Activated naive CD4-positive, alpha-beta T cell treated with anti-CD3 and anti-CD28 coated beads, Interleukin-2, amount 50 U/mL, for 16 hours (primary cell): ENCODE measurements at places on chromosomes 7 and 10.
A peak's percentile ranks its signal among the peaks of the same experiment; 100 is the strongest.

- DNase-seq = no peak
These were observed 566.7 kb upstream of the NRP1 start for GRCh38 chr10:33901166-33901565.

- DNase-seq = no peak
These were observed 13.2 kb downstream of the UBE2D1 start for GRCh38 chr10:58347967-58348366.

GRCh38 chr7:379456-380138 lies 89.6 kb downstream of the FOXL3 start:
- DNase-seq = no peak

DNA sequence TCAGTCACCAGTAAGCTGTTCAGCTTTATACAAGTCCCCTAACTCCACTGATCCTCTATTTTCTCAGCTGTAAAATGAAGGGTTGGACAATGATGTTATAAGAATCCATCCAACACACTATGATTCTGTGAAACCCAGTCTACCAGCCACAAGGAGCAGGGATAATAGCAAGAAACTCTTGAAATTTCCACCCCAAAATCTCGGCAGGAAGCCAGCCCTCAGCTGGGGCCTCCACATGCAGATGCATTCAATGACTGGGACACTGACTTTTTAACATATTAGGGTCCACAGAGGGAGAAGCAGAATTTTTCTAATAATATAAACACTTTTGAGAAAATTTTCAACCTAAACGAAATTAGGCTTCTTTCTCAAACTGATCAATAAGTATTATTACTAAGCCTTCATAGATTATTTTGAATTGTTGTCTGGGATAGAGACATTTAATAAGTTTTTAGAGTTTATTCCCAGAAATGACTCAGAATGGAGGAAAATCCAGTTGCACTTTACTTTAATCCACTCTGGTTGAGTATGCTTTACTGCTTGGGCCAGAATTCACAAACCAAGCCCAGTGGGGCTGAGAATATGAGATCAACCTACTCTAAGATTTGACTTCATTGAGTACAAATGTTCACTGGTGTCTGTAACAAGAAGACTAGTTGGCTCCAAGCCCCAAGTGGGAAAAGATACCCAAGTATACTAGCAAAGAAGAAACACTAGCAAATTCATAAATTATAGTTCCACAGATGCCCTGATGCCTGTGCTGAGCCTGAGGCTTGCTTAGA lies 168.6 kb downstream of the C7orf25 start:
- DNase-seq = no peak

- DNase-seq = no peak
These were observed 227.8 kb upstream of the LRRTM3 start for GRCh38 chr10:66698069-66698468.

GRCh38 chr10:58348571-58349033 lies 13.8 kb downstream of the UBE2D1 start:
- no peak for DNase-seq

- no peak for DNase-seq
These were observed 150.0 kb upstream of the IGFBP3 start for GRCh38 chr7:46071076-46071475.

DNA sequence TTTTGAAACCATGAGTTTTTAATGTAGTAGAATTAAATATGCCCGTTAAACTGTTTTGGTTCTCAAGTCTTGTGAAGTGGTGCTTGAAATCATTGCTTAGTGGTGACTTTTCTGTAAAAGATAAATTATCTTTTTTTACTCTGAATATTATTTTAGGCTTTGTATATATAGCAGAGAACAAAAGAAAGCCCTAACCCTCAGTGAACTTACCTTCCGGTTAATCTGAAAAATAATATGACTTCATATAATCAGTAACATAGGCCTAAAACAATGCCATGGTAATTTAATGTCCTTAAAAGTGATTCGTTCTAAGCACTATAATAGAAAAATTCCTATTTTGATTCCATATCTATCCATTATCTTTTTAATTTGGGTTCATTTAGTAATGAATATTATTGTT lies 21.8 kb downstream of the AKAP9 start:
- no peak for DNase-seq

- DNase-seq = no peak
These were observed 60.0 kb downstream of the DGKB start for GRCh38 chr7:14842523-14842922.

DNA sequence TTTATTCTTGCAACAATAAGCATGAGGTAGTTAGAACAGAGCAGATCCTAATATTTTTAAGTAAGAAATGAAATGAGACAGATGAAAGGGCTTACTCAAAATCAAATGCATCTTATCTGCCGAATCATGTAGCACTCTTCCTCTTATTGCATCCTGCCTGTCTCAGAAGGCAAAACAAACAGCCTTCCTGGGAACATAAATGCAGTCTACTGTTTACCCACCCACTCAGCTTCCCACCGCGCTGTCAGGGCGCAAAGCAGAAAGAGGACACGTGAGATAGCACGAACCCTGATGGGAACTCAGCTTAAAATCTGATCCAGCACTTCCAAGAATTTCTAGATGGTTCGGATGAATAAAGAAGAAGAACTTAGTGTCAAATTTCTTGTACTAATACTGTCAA lies 114.4 kb upstream of the CDK1 start:
- no peak for DNase-seq

DNA sequence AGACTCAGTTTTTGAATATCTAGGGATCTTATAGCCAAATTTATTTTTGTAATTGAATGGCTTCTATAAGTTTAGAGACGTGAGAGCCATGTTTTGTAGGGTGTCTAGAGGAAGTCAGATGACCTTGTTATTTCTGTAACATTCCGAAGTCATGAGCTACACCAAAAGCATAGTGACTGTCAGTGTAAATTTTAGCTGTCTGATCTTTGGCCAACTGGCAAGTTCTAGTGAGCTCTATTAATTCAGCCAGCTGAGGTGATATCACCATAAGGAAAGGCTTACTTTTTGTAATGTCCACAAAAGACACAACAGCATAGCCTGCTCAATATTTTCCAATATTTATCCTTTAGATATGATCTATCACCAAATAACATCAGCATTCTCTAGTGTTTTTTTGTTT lies 9.9 kb upstream of the NT5C3A start:
- no peak for DNase-seq

DNA sequence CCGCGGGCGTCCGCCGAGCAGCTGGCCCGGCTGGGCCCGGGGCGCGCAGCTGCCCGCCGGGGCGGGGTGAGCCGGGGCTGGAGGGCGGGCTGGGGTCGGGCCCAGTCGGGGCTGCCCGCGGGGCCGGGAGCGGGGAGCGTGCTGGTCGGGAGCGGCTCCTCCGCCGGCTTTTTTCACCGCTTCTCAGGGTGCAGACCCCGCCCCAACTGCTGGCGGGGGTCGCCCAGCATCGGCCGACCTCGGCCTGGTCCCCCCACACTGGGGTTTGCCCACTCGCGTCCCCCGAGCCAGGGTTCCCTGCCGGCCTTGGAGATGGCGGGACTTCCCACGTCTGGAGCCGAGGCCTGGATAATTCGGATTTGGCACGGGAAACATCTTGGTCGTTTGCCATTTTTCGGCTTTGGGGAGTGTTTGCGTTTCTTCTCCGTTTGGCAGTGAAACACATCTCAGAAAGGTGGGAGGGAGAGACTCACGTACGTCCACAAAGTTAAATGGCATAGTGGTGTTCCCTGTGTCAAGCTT lies 432 bp downstream of the TMEM248 start:
- DNase-seq = peak; percentile 14

DNA sequence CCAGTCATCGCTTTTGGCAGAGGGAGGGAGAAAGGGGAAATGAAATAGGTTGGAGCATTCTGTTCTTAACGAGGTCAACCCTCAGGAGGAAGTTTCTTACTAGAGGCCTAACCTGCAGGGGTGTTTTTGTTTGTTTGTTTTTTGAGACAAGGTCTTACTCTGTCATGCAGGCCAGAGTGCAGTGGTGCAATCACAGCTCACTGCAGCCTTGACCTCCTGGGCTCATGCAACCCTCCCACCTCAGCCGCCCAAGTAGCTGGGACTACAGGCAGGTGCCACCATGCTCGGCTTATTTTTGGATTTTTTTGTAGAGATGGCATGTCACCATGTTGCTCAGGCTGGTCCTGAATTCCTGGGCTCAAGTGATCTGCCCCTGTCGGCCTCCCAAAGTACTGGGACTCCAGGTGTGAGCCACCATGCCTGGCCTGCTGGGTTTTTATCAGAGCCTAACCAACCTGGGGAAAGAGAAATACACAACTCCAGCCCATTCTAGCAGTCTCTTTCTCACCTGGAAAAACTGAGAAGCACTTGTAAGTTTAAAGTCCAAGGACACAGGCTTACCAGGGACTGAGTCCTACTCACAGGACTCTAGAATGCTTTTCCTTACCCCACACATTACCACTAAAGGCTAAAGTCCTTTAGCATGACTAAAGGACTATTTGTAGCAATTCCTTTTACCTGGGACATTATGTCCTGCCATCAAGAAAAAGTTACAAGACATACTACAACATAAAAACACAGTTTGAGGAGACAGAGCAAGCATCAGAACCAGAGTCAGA lies 101.0 kb upstream of the EGFR start:
- no peak for DNase-seq

DNA sequence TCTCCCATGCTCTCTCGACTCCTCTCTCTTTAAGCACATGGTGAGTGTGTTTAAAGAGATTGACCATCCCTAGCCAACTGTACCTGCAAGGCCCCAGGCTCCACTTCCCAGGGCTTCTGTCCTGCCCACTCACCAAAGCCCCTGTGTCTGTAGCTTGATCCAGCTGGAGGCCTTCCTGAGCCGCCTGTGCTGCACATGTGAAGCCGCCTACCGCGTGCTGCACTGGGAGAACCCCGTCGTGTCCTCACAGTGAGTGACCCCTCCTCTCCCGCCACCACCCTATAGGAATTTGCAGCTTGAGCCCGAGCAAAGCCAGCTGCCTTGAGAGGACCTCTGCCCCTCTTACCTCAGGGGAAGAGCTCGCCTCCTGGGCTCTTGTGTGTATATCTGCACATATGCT lies 11.2 kb downstream of the ZFYVE27 start:
- DNase-seq = no peak

- DNase-seq = no peak
These were observed 12.0 kb upstream of the CALML5 start for GRCh38 chr10:5511231-5511884.

DNA sequence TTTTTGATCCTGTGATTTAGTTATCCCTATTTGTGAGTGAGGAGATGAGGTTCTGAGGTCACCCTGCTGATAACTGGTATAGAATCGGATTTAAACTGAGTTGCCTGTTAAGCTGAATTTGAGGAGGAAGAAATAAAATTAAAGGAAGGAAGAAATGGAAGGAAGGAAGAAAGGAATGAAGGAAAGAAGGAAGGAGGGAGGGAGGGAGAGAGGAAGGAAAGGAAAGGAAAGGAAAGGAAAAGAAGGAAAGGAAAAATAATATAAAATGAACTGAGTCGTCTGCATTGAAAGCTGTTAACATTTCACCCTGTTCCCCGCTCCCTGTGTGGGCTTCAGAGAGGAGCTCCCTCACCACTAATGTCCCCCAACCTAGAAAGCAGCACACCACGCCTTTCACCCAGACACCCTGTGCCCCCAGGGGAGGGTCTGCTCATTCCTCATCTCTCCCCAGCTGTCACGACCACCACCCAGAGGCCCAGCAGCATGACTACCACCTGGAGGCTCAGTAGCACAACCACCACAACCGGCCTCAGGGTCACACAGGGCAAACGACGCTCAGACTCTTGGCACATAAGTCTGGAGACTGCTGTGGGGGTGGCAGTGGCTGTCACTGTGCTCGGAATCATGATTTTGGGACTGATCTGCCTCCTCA lies 16.3 kb downstream of the PILRA start:
- no peak for DNase-seq

GRCh38 chr10:52100011-52100547 lies 214.0 kb upstream of the DKK1 start:
- DNase-seq = no peak

GRCh38 chr7:120993553-120994191 lies 5.2 kb downstream of the CPED1 start:
- no peak for DNase-seq

- DNase-seq = no peak
These were observed 620.4 kb downstream of the GALNT17 start for GRCh38 chr7:71752171-71752935.

GRCh38 chr10:43199684-43200537 lies 61.7 kb downstream of the CSGALNACT2 start:
- DNase-seq = no peak

DNA sequence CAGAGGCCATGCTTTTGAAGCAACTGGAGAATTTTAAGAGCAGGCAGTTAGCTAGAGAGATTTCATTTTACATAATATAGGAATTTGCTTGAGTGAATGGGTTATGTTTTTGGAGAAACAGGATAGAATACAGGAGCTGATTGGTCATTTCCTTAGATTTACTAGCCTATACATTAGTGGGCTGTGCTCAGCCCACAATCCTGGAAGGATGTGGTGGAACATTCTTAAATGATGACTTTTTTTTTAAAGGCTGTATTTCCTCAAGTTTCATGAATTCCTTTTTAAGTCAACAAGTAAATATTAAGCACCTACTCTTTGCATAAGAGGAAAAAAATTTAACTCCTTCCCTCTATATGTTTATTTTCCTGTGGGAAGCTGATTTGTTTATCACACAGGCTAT lies 314.4 kb upstream of the BMPER start:
- no peak for DNase-seq

- DNase-seq = no peak
These were observed 107.2 kb upstream of the LYZL2 start for GRCh38 chr10:30736685-30737232.

GRCh38 chr7:27098578-27099451 lies 3.0 kb upstream of the HOXA1 start:
- no peak for DNase-seq

- no peak for DNase-seq
These were observed 36.6 kb downstream of the ERCC6 start for GRCh38 chr10:49502358-49502757.

GRCh38 chr7:24478137-24478655 lies 95.1 kb upstream of the PALS2 start:
- no peak for DNase-seq

DNA sequence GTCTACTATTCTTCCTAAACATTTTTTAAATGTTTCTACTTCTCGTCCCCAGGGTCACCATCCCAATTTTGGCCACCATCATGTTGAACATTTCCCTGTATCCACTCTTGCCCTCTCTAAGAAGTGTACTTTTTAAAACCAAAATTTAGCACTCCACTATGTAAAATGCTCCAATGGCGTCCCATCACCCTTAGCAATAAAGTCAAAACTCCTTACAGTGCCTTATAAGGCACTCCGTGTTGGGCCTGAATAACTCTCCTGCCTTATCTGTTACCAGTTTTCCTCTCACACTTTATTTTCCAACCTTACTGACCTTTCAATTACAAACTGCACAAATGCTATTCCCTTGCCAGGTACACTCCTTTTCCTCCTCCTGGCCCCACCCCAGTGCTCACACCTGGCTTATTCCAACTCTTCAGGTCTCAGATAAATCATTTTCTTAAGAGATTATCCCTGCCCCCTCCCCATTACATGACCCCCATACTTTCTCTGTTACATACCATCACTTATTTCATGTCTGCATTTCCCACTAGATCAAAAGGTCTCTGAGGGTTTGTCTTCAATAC lies 1.3 kb downstream of the TMEM168 start:
- DNase-seq = no peak

DNA sequence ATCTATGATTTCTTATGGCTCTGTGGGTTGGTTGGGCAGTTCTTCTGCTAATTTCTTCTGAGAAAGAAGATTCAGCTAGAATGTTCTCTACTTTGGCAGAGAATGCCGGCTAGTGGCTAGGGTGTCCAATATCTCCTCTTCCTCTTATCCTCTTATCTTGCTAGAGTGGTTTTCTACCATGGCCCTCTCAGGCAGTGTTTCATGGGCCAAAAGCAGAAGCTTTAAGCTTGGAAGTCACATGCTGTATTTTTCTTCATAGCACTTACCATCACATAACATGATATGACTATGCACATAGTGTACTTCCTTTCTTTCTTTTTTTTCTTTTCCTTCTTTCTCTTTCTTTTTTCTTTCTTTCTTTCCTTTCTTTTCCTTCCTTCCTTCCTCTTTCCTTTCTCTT lies 140.0 kb downstream of the ITGB8 start:
- no peak for DNase-seq
